GM19239 (cell line): ENCODE measurements at places on chromosomes 16 and 17.

- no peak for DNase-seq
Measured at GRCh38 chr16:23512168-23512695, 1.9 kb upstream of the GGA2 start.

DNA sequence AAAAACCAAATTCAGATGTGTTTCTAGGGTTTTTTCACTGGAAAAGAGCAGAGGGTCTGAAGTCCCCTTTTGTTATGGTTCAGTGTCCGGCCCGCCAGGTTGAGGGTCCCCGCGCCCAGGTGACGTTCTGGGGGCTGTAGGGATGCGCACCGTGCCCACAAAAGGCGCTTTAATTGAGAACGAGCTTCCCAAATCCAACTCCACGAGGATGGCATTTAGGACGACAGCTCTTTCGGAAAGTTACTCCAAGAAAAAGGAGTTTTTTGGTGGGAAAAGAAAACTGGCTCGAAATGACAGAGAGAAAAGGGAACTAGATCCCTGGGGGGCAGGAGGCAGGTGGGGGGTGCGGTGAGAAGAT, 15.9 kb upstream of the ZFHX3 start:
- DNase-seq, result no peak

DNA sequence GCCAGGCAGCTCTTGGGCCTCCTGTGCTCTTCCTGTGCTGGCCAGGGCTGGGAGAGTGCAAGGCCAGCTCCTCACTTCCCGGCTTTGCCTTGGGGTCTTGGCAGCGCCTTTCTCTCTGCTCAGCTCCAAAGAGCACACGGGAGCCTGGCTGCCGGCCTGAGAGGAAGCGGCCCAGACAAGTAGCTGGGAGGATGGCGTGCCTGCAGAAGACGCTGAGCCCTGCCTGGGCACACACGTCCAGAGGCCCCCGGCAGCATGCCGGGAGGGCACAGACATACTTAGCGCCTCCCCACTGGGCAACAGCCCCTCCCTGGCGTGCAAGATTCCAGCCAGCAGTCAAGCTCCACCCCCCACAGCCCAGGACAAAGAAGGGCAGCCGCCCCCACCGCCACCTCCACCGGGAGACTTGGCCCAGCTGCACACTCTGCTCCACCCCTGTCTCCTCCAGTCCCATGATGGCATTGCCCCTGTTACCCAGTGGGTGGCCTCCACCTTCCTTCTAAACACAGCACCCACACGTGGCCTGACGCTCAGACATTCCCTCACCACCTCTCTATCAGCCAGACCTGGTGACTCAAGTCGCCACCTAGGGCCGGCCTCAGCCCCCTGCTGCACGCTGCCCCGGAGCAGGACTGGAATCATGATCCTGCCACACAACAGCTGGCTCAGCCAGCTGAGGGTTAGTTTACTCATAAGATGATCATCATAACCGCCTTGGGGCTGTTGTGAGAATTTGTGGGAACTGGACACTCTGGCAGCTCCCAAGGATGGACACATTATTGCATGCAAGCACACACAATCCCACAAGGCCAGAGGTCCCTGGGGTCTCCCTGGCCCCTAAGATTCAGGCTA, 12.4 kb downstream of the SGCA start:
- no peak for DNase-seq

GRCh38 chr16:19859166-19859565, 25.5 kb downstream of the GPRC5B start:
- no peak for DNase-seq

- DNase-seq, result no peak
Measured at GRCh38 chr16:1789643-1790045, 3.9 kb downstream of the IGFALS start.

DNA sequence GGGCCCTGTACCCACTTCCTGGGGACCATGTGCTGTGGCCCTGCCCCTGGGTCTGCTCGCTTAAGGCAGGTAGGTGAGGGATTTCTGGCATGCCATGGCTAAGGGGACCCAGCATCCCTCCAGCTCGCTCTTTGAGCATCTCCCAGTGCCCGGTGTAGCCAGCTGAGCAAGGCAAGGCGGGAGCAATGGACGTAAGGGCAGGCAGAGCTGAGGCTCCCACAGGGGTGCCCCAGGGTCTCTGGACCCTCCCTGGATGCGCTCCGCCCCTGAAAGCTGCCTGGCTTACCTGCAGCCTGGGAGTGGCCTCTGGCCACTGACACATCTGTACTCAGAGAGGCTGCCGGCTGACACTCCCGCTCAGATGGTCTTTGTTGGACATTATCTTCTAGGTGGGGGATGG, 189.9 kb downstream of the IRF8 start:
- no peak for DNase-seq

DNA sequence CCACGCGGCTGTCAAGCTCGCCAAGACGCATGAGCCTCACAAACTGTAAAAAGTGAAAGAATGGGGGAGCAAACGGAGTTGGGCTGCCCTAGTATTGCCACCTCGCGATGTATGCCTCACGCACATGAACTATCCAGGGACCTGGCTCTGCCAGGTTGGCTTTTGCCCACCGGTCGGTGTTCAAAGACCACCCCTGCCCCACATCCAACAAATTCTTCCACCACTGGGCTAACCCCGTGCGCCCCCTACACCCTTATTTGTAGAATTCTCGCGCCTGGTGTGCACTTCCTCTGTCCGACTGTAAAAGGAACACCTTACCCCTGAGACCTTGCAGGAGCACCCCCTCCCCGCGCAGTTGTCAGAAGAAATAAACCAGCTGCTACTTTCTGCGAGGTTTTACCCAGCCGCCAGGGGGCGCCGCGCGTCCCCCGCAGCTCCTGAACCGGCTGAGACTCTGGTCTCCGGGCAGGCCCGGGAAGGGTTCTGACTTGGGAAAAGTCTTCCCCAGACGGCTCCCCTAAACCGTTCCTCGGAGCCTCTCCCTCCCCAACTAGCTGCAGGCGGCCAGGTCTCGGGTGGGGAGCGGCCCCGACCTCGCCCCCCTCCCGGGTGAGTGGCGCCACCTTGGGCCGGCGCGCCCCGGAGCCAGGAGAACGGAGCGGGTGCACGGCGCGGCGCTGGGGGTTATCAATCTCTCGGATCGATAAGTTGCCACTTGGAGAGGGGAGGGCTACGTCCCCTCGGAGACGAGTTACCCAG, 1.7 kb upstream of the ZNF423 start:
- peak; percentile 86 for DNase-seq

GRCh38 chr16:86025706-86026105, 126.7 kb downstream of the IRF8 start:
- no peak for DNase-seq

DNA sequence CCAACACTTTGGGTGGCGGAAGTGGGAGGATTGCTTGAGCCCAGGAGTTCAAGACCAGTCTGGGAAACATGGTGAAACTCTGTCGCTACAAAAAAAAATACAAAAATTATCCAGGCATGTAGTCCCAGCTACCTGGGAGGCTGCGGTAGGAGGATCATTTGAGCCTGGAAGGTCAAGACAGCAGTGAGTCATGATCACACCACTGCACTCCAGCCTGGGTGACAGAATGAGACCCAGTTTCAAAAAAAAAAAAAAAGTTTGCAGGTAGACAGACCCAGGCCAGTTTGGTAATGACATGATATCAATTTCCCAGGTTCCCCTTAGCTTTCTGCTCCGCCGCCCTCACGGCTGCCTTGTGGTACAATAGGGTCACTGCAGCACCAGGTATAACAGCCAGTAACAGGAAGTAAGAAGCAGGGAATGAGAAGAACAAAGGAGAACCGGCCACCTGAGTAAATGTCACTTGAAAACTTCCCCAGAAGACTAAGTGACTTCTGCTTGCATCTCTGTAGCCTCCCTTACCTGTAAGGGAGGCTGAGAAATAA, 201.2 kb upstream of the HSBP1 start:
- DNase-seq, result no peak
